ENCODE measurements at places on chromosomes 13 and 19.

DNA sequence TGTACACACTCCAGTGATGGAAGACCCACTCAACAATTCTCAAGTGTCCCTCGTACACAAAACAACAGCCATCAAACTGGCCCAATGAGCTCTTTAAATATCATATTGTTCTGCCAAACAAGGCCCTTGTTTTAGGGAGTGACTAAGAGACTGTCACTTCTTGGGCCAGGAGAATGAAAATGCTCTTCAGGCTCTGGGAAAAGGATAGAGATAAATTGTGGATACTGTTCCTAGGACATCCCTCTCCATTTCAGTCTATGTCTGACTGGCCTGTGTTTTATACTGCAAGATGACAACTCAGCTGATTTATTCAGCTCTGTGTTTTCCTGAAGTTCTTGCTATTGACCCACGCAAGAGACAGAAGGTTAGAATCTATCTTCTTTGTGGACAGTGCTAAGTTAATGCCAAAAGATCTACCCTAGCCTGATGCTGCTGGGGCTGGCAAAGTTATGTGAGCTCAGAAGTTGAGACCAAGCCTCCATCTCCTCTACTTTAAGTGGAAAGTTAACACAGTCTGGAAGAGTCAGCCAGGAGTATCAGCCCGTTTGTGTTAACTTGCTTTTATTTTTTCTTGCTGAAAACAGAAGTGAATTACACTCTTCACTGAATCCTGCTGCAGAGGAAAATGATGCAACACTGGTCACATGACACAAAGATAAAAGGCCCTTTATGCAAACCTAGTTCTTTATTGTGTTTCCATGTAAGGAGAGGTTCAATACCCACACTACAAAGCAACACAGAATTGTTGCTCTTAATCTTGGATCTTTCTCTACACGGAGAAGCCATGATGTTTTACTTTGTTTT, 14.6 kb downstream of the FRY start:
- no peak for DNase-seq

GRCh38 chr19:19274146-19274545, 1.0 kb upstream of the TM6SF2 start:
- no peak for DNase-seq

- no peak for DNase-seq
Measured at GRCh38 chr13:74910415-74910814, 571.6 kb downstream of the TBC1D4 start.

- no peak for DNase-seq
Measured at GRCh38 chr13:46010148-46010547, 42.4 kb downstream of the ZC3H13 start.

DNA sequence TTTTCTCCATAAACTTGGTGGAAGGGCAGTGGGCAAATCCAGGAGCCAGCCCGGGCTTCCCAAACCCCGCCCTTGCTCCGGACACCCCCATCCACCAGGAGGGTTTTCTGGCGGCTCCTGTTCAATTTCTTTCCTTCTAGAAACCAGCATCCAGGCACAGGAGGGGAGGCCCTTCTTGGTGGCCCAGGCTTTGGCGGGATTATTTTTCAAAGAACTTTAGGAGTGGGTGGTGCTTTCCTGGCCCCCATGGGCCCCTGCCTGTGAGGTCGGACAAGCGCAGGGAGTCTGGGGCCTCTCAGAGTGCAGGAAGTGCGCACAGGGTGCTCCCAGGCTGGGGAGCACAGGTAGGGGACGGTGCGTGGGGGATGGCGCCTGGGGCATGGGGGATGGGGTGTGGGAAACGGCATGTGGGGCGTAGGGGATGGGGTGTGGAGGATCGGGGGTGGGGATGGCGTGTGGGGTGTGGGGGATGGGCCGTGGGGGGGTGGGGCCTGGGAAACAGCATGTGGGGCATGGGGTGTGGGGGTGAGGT, 396 bp downstream of the F7 start:
- DNase-seq: no peak

GRCh38 chr13:31043957-31044356, 111.5 kb downstream of the TEX26 start:
- no peak for DNase-seq

DNA sequence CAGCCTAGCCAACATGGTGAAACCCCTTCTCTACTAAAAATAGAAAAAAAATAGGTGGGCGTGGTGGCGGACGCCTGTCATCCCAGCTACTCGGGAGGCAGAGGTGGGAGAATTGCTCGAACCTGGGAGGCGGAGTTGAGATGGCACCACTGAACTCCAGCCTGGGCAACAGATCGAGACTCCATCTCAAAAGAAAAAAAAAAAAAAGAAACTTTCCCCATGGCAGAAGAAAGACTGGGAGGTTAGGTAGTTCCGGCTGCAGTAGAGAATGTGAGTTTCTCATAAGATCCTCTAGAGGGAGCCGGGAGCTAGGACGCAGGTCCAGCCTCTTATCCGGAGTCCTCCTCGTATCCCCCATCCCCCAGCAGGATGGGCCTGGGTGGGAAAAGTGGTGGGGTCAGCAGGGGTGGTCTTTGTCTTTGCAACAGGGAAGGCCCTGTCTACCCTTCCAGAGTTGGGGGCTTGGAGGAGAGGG, 13.2 kb upstream of the CREB3L3 start:
- DNase-seq: no peak

DNA sequence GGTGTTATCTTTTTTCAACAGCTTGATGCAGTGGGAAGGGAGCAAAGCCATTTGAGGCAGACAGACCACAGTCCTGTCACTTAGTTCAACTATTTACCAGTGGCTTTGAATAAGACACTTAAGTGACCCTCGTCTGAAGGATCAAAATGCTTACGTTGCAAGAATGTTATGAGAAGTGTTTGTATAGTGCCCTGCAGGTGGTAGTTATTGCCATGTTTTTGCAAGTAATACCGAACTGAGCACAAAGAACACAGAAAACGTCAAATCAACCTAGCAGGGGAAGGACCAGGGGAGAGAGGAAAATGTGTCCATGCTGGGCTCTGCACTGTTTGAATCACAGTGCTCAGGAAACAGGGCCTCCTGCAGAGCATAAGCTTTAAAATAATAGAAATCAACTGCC, 2.8 kb downstream of the SOHLH2 start:
- DNase-seq: no peak

- DNase-seq: no peak
Measured at GRCh38 chr13:65789815-65790214, 1440.3 kb downstream of the PCDH9 start.

DNA sequence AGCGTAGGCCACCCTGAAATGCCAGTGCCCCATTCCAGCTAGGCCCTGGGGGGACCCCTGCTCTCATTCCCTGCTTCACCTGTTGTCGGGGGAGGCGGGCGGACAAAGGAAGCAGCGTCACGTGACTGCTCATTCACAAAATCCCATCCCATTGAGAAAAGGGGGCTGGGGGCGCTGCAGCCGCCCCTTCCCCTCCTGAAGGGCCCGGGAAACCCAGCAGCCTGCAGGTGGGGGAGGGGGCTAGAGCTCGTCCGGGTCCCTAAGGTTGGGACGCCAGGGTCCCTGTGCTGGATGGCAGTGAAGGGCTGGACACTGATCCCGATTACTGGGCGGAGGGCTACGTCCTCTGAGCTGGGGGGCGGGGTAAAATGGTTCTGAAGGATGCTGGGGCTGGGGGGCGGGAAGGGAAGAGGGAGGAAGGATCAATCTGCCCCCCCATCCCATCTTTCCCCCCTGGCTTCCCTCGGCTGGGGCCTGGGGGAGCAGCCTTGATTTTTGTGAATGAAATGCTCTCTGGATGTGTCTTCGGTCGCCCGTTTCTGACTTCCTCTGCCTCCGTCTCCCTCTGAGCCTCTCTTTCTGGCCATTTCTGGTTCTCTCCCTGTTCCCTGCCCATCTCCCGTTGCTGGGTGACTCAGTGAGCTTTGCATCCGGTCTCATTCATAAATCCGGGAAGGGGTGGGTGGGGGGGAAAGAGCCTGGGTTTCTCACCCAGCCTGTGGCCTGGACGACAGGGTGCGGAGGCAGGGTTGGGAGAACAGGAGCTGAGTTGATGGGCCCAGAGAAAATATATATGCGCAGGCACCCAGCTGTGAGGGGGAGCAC, 816 bp downstream of the SPRED3 start:
- DNase-seq: no peak

DNA sequence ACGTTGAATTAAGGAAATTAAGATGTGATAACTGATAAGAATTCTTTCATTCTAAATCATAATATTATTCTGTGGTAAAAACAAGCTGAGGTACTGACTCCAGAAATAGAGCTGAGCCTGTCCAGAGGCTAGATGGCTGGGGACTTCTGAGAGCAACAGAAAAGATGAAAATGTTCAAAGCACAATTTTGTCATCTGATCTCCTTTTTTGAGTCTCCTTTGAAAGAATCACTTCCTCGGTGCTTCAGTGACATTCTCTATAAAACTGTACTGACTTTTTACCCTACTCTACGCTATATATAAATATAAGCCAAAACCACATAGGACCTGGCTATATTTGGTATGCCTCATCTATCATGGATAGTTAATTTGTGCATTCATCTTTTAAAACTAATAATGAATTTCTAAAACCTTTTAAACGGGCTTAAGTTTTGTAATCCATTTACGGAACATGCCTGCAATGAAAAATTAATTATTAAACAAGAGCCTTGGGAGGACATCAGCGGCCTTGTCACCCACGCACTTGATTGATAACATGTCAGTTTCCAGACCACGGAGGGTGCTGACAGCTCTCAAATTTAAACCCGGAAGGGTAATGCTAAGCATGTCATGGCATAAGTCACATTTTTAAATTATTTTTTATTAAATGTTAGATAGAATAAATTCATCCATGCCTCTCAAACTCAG, 235.5 kb downstream of the PCDH9 start:
- DNase-seq: no peak

GRCh38 chr19:51772977-51773376, 12.0 kb downstream of the FPR2 start:
- no peak for DNase-seq

DNA sequence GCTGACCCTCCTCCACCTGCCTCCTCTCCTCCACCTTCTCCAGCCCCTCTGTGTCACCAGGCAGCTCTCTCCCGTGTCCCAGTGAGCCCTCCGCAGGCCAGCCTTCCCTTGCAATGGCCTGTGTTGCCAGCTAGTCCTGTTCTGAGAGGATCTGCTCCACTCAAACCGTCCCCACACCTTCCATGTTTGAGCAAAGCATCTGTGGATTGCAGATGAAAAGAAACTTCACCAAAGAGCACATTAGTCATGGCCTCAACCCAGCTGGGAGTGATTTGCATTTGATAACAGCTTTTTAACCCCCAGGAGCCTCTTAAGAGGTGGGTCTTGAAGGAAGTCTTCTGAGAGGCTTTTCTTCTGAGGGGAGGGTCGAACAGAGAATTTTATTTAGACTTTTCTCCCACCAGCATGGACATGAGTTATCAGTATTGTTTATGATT, 72.8 kb downstream of the COL4A2 start:
- no peak for DNase-seq

DNA sequence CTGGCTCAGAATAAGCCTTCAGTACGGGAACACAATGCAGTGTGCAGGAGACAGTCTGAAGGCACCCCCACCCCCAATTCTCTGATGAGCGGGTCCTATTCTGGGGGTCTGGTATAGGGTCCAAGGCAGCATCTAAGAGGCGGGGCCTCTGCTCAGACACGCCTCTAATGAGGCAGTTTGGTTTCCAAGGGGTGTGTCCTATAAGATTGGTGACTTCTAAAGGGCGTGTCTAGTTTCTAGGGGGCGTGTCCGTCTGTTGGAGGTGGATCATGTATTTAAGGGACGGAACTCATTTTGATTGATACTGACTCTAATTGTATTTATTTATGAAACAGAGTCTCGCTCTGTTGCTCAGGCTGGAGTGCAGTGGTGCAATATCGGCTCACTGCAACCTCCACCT, 8.7 kb downstream of the FIZ1 start:
- no peak for DNase-seq

- no peak for DNase-seq
Measured at GRCh38 chr13:112974671-112975070, 5.7 kb downstream of the MCF2L start.

DNA sequence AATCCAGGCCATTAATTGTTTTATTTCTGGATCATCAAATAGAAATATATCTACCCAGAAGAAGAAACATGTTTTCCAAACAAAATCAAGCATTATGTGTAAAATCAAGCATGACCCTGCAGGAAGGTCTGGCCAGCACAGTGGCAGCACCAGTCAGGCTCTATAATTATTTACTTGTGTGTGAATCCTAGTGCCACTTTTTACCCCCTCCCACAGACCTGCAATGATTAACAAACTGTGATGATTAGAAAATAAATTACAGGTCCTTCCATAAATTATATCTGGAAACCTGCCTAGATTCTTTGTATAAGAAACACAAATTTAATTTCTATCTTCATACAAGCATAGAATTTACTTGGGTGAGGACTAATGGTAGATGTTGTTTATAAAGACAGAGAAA, 186.1 kb downstream of the GPC6 start:
- DNase-seq: no peak

- no peak for DNase-seq
Measured at GRCh38 chr19:7565332-7565731, 29.8 kb downstream of the PNPLA6 start.

DNA sequence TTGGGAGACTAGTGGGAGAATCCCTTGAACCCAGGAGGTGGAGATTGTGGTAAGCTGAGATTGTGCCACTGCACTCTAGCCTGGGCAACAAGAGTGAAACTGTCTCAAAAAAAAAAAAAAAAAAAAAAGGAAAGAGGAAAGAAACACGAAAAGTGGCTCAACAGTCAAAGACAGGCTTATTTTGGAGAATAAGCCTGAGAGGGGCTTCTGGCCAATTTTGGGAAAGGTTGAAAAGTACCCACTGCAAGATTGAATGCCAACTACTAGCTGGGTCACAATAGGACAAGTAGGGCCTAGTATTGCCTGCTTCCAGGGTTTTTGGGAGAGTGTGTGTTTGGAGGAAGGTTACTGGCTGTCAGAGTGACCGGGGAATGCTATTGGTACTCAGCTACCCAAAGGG, 17.2 kb downstream of the FBXO17 start:
- no peak for DNase-seq

DNA sequence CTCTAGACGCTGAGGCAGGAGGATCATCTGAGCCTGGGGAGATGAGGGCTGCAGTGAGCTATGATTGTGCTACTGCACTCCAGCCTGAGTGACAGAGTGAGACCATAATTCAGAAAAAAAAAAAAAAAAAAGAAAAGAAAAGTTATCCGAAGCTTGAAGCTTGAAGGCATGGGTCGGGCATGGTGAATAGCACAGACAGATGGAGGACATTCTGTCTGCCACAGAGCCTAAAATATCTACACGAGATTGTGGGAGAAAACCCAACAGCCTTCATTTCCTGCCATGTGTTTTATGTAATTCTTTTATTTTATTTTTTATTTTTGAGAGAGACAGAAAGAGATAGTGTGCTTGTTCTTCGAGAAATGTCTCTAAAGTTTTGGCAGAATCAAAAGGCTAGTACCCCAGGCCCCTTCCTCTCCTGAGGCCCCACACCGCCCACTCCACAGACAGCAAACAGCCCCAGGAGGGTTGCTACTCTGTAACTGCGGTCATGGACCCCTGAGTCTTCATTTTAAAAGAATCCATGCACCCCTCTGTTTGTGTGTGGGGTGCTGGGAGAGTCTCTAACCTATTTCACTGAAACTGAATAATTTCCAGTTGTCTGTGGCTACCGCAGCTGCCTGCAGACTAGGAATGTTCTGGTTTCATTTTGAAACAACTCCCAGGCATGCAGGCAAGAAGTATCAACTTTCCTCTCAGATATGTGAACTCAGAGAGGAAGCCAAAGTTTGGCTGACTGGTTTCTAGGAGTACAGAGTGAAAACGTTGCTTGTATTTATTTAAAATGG, 38.4 kb upstream of the RCBTB2 start:
- no peak for DNase-seq

- DNase-seq: no peak
Measured at GRCh38 chr19:18045307-18046050, 37.5 kb downstream of the ARRDC2 start.
